GM19239 (cell line): ENCODE measurements at places on chromosomes 7 and 10.

DNA sequence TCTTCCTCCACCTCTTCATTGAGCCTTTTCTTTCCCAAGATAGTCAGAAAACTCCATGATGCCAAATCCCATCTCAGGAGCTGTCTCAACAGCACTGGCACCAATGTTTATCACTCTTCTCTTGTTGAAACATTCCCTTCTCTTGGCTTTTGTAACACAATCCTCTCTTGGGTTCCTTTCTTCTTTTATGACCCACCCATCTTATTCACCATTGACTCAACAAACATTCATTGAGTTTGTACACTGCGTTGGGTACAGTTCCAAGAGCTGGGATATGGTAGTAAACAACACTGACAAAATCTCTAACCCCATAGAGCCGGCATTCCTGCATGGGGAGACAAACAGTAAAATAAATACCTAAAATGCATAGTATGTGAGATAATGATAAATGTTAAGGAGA is 577.5 kb downstream of the INHBA start:
- no peak for DNase-seq

GRCh38 chr10:74958316-74958715 is 131.9 kb downstream of the KAT6B start:
- DNase-seq, result no peak

DNA sequence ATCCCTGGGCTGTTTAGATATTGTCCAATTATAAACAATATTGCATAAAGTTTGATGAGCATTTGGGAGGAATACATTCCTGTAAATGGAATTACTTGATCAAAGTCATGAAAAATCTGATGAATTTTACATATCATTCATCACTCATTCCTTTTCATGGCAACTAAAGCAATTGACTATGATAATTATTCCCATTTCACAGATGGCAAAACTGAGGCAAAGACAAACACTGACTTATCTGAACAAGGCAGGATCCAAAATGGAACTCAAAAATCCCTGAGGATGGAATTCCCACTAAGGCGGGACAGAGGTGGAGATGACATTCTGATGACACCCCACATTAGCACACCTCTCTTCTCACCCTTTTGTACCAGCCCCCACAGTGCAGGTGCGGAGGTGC is 17.1 kb downstream of the SLIT1 start:
- DNase-seq, result no peak

DNA sequence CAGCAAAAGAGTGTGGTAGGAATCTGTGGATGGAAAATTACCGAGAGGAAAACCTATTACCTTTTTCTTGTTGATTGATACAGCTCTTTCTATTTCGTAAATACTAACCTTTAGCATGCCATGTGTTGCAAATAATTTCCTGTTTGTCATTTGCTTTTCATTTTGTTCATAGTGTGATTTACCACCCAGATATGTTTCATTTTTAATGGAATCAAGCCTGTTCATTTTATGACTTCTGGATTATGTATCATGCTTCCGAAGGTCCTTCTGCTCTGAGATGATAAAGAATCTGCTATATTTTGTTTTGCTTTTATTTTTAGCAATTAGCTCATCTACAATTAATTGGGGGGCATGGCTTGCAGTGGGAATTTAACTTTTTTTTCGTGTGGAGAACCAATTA is 46.5 kb downstream of the INPP5F start:
- no peak for DNase-seq

DNA sequence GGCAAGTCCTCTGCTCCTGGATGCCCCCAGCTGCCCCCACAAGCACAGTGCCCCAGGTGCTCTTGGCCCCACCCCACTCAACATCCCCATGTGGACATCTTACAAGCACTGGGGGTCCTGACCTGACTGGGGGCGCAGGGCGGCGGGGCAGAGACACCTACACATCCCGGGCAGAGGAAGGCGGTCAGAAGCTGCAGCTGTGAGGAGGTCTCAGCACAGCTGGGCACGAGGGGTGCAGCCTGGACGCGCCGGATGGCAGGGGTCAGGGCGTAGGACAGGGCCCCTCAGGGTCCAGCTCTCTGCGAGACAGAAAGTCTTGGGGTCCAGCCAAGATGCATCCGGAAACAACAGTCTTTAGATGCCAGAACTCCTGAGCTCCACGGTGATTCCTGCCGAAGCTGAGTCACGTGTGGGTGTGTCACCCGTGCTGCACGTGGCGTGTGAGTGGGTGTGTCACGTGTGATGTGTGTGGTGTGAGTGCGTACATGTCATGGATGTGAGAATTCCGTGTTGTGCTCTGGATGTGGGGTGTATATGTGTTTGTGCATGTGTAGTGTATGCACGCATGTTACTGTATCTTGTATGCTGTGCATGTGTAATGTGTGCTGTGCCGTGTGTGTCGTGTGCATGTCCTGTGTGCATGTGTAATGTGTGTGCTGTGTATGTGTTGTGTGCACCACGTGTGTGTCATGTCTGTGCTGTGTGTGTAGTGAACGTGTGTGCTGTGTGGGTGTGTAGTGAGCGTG is 5.1 kb downstream of the VENTX start:
- no peak for DNase-seq

GRCh38 chr7:70505468-70505867 is 626.5 kb upstream of the GALNT17 start:
- no peak for DNase-seq
